Cardiac muscle cell (in vitro differentiated cells and primary cell): ENCODE measurements at places on chromosomes 3 and 15. TPM values are rescaled to one million over a fixed set of nuclear protein-coding genes. Genes with fewer than 3 reads are reported as not detected.

HERC2 gene
- polyA plus RNA-seq, result 37.7 and 39.7 TPM in 2 replicates

ACSBG1 gene
- 0.12 and 0.13 TPM in 2 replicates for polyA plus RNA-seq

CAMP gene
- not detected in 2 replicates for polyA plus RNA-seq

SENP8 gene
- polyA plus RNA-seq, result 11.0 and 14.3 TPM in 2 replicates

SLC22A13 gene
- 0.14 and 0.37 TPM in 2 replicates for polyA plus RNA-seq

CDHR4 gene
- polyA plus RNA-seq, result 0.27 TPM in 1 of 2 replicates, not detected in the other
